ENCODE measurements at places on chromosomes 1 and 21.

- DNase-seq: no peak
These were observed 3.4 kb upstream of the RNF19B start for GRCh38 chr1:32967888-32968568.

- no peak for DNase-seq
These were observed 4.2 kb upstream of the GUCA2A start for GRCh38 chr1:42168763-42169162.

- DNase-seq: no peak
These were observed 162.1 kb downstream of the GRIK3 start for GRCh38 chr1:36872126-36872754.

- DNase-seq: no peak
These were observed 111.8 kb upstream of the PRMT6 start for GRCh38 chr1:106944721-106945120.

DNA sequence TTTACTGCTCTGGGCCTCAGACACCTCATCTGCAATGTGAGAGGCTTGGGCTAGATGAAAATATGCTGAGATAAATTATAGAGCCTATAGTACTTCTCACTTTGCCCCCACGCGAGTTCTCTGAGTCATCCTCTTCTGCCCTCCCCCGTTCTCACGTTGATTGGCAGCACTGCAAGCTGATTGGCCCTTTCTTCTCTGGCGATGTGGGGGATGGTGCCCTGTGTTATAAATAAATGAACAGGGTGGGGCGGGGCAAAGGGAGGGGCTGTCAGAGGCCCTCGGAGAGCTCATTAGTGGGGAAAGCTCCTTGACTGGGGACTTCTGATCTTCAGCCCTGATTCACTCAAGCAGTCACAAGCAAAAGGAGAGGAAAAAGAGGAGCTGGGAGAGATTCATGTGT lies 64.3 kb upstream of the ZC3H12A start:
- no peak for DNase-seq

- no peak for DNase-seq
These were observed 303.4 kb downstream of the KIF26B start for GRCh38 chr1:245458234-245458633.

DNA sequence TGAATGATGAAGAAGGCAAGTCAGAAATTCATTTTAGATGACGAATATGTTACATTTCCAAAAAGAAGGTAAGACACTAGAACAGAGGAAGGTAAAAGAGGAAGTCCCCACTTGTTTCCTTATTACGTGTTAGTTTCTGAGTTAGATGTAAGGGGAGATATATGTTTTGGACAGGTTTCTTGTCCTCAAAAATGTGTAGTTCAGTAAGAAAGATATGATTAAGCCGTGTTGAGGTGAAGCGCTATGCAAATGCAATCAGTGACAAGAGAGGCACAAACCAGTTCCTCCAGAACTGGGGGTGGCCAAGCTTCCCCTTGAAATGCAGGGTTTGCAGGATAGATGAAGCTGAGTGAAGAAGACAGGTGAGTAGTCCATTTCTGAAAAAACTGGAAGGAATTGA lies 293.3 kb upstream of the RUNX1 start:
- DNase-seq: no peak

GRCh38 chr1:68322096-68322495 lies 89.8 kb upstream of the WLS start:
- no peak for DNase-seq

GRCh38 chr1:95021805-95022643 lies 50.7 kb downstream of the ALG14 start:
- DNase-seq: no peak

- DNase-seq: no peak
These were observed 113.4 kb upstream of the ATP1A1 start for GRCh38 chr1:116259663-116260062.

DNA sequence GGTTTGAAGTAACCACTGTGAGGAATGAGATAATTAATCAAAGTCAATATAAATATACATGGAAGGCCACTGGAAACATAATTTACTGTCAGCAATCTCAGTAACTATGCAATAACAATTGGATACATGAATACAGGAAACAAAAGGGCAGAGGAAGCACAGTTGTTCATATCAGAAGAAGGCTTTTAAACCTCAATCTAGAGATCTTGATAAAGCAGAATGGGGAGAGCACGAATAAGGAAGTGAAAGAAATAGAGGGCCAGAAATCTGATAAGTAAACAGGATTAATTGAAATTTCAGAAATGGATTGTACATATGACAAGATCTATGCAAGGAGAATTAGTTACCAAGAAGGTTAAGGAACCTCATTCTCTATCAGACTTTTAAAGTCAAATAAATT lies 93.0 kb downstream of the EVI5 start:
- DNase-seq: no peak

GRCh38 chr1:234327577-234328164 lies 45.6 kb upstream of the COA6 start:
- DNase-seq: no peak

DNA sequence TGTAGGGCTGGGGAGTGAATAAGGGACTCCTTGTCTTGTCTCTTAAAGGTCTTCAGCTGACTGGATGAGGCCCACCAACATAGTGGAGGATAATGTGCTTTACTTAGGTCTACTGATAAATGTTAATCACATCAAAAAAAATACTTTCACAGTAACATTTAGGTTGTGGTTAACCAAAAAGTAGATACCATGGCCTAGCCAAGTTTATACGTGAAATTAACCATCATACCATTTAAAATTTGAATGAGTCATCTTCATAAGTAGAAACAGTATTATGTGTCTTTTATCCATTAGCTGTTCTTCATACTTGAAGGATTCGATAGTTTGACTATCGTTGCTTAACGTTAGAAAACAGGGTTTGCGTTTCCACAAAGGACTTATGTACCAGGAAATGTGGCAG lies 80.9 kb downstream of the MTR start:
- DNase-seq: no peak

Data from iPS DF 6.9 (cell line).